Stimulated activated CD4-positive, alpha-beta T cell treated with anti-CD3 and anti-CD28 coated beads, Interleukin-1b, Interleukin-23, amount 100 ng/mL, for 1 hour (primary cell): ENCODE measurements at places on chromosomes 13 and 19.

- peak; percentile 16 for DNase-seq
These were observed 28.7 kb downstream of the CYP4F2 start for GRCh38 chr19:15869109-15869555.

DNA sequence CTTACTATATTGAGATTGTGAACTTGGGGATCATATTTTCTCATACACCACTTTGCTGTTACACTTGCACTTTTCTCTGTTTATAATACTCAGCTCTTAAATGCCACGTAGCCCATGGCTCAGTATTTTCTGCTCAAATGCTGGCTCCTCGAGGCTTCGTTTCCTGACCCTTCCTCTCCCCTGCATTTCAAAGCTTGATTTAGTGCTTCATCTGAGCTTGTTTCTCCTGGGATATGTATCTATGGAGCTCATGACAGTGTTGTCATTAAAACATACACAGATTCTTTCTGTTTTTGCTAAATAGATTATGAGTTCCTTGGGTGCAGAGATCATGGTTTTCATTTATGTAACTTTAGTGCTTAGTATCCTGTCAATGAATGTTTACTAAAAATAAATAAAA, 11.4 kb downstream of the CSNK1A1L start:
- no peak for DNase-seq

- no peak for DNase-seq
These were observed 45.9 kb upstream of the C19orf12 start for GRCh38 chr19:29760752-29761502.

GRCh38 chr19:31278555-31279435, 70.4 kb downstream of the TSHZ3 start:
- DNase-seq, result no peak

- DNase-seq, result no peak
These were observed 193.6 kb downstream of the COL4A1 start for GRCh38 chr13:110113284-110113764.

GRCh38 chr13:35618565-35619083, 142.1 kb upstream of the MAB21L1 start:
- no peak for DNase-seq

- DNase-seq, result no peak
These were observed 239.3 kb downstream of the KCTD12 start for GRCh38 chr13:76646946-76647345.

DNA sequence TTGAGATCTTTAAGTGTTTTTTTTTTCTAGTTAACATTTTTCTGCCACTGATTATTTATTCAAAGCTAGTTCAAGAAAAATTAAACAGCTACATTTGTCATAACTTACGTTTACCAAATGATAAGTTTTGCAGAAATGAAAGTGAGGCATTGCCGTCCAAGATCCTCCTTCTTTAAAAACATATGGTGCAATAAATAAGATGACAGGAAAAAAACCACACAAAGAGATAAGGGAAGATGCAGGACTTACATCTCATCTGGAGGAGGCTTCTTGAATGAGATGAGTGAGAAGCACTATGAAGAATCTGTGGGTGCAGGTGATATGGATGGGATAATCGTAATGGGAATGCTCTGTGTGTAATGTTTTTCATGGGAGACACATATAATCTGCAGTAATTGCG, 12.4 kb downstream of the TNFSF13B start:
- DNase-seq, result no peak

DNA sequence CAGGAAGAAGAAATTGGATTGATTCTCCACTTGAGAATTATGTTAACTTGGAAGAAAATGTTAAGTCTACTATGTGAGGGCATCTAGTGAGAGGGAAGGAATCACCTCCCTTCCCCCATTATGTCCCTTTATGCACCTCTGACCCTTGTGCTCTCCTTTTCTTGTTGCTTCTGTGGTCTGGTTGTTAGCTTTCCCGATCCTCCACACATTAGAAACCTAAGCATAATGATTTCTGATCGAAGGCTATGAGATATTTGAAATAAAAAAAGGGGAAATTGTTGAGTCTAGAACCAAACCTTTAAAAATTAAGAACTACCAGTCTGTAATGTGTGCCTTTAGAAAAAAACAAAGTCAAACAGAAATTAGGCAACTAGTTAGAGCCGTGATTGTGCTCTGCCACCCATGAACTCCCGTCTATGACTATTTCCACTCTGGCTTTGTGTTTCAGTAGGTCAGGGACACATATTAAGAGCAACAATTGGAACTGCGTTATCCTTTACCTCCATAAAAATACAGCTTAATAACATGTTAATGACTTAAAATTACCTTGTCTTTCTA, 463 bp upstream of the GPC6 start:
- no peak for DNase-seq

DNA sequence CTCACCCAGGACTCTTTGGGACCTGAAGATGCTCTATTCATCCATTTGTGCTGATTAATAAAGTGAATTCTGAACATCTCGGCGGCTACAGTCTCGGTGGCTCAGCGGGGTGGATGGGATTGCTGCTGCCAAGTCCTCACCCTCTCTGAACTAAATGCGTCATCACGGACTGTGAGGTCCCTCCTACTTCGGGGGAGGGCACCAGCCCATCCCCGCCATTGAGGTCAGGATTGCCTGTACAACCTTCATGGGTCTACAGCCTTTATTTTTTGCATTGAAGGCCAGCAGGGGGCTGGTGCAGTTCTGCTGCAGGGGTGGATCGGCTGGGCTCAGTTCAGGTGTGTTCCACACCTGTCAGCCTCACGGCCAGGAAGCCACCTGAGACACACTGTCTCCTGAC, 181.8 kb downstream of the COL4A1 start:
- DNase-seq, result no peak

GRCh38 chr19:8481616-8482015, 20.8 kb downstream of the PRAM1 start:
- no peak for DNase-seq

GRCh38 chr19:55179606-55180484, at the start of gene SYT5:
TSS of gene SYT5 (minus strand) at chr19:55180289. CDS start at chr19:55179041, 1,248 bp downstream.
- DNase-seq, result peak; percentile 50

- no peak for DNase-seq
These were observed 141.7 kb upstream of the GJB6 start for GRCh38 chr13:20373861-20374260.

- no peak for DNase-seq
These were observed 67.6 kb downstream of the PIBF1 start for GRCh38 chr13:72849571-72849970.

- DNase-seq, result peak; percentile 58
These were observed 6.7 kb upstream of the PLIN4 start for GRCh38 chr19:4524808-4525562.
